Stimulated activated CD8-positive, alpha-beta memory T cell treated with anti-CD3 and anti-CD28 coated beads, Interleukin-7, amount 100 ng/mL, for 1 hour (primary cell): ENCODE measurements at places on chromosomes 5 and 9.

DNA sequence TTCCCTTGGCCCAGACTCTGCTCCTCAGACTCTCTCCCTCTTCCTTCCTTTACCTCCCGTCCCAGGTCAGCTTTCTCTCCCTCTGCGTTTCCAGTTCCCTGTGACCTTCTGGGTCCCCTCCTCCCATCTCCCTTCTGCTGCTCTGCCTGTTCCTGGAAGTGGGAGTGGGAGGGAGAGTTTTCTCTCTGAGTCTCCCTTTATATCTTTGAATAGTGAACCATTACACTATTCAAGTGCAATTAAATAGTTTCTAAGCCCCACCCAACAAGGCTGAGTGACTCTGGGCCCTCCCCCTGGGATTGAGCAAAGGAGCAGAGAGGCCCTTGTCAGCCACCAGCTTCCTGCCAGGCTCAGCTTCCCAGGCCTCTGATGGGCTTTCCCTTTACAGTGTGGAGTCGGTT is 34.8 kb downstream of the THBS4 start:
- DNase-seq: no peak

DNA sequence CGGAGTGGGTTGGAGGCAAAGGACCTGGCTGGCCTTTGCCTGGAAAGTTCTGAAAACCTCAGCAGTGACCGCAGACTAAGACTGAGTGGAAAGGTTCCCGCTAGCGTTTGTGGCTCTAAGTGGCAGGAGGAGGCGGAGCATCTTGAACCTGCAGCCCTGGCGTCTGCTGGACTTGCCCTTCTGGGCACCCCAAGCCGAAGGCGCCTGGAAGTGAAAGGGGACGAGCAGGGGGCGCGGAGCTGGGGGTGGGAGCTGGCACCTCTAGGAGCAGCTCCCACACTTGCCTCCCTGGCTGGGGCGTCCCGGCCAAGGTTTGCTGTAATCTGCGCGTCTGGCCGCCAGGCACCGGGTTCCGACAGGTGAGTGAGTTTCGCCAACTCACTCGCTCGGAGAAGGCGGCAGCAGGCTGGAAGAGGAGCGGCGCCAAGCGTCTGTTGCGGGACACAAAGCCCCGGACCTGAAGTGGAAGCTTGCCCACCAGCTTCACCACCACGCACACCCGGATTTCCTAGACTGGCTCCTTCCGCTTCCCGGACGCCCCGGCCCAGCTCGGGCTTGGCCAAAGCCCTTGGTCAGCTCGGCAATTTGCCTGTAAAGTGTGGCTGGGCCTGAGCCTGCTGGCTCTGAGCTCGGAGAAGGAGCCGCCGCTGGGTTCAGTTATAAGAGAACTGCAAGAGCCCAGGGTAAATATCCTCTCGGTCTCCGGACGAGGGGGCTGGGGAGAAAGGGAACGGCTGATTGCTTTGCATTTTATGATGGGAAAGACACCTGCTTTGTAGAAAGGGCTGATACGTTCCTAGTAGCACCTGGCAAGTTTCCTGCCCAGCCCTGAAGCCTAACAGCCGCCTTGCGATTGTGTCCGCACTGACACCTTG is at the start of gene GNA14:
Gene GNA14 (minus strand): TSS at position 89 of the 875 bp plus-strand sequence. CDS start 529 bp downstream, outside the sequence.
- DNase-seq: no peak

DNA sequence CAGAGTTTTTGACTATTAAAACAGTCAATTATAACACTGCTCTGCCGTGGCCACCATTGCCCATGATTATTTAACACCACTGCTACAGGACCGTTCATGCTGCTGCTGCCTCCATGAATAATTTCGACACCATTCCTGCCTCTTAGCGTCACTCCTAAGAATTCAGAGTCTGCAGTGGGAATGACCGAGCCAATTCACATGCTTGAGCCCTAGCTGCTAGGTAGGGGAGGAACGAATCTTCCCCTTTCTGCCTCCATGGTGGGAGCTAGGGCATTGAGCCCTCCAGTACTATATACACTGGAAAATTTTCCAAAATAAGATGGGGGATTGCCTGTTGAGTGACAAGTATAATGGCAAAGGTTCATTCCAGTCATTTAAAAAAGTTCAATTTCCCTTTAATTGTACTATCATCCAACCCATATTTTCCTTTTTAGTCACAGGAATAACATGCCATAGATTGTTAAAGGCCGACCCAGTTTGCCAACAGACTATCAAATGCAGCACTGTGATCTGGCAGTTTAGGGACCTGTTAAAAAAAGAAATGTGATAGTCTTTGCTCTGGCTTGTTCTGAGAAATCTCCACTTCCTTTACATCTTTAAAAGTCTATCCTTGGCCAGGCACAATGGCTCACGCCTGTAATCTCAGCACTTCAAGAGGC is 13.5 kb upstream of the B4GALT1 start:
- DNase-seq: no peak

DNA sequence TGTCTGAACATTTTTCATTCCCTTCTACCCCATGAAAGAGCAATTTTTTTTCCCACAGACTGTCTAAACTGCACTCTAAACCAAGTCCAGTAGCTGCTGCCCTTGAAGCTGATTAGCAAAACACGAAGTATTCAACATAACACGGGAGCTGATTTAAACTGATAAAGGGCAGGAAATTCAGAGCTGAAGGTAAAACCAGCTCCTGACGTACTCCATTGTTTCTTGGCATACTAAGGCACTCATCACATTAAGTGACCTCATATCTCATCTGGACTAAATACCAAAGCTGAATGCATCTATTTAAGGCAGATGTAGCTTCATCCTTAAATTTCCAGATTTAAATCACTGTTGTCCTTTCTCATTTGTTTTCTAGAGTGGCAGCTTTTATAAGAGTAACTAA is 12.0 kb downstream of the GDF9 start:
- DNase-seq: no peak

GRCh38 chr5:174775081-174775480 is 50.7 kb downstream of the MSX2 start:
- DNase-seq: no peak

DNA sequence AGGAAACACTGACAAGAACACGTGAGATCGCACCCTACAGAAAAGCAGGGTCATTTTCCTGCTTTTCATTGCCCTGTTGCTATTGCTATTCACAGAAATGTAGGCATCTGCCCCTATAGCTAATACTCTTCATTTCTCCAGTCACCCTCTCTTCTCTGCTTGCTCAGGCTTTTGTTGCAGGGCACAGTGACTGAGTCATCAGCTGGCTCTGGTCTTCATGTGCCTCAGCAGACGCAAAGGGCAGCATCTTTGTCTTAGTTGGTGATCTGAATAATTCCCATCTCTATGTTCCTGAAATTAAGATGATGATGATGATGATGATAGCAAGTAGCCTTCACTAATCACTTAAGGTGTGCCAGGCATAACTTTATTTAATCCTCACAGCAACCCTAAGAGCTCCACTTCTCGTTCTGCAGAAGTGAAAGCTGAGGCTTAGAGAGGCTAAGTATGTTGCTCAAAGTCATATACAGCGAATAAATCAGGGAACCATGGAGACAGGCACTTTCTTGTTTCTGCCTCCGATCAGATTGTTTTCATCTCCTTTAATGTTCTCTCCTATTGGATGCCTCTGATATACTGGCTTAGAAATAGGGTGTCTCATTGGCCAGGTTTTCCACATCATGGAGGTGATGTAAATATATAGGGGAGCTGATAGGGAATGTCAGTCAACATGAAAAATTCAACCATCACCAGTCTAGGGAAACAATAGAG is 133.0 kb upstream of the STK32A start:
- no peak for DNase-seq

DNA sequence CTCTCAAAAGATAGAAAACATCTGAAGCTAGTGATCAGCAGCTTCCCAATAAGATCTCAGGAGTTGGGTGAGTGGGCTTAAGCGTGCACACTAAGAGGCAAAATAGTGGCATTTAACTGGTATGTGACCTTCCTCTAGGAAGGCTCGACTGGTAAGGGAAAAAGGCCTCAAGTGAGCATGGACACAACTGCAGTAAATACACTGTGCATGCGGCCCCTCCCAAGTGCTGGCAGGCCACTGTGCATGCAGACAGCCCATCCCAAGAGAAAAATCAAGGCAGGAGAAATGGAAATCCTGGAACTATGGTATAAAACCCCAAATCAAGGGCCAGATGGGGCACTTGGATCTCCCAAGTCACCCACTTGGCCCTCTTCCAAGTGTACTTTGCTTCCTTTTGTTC is 112.7 kb downstream of the SMC2 start:
- DNase-seq: no peak

DNA sequence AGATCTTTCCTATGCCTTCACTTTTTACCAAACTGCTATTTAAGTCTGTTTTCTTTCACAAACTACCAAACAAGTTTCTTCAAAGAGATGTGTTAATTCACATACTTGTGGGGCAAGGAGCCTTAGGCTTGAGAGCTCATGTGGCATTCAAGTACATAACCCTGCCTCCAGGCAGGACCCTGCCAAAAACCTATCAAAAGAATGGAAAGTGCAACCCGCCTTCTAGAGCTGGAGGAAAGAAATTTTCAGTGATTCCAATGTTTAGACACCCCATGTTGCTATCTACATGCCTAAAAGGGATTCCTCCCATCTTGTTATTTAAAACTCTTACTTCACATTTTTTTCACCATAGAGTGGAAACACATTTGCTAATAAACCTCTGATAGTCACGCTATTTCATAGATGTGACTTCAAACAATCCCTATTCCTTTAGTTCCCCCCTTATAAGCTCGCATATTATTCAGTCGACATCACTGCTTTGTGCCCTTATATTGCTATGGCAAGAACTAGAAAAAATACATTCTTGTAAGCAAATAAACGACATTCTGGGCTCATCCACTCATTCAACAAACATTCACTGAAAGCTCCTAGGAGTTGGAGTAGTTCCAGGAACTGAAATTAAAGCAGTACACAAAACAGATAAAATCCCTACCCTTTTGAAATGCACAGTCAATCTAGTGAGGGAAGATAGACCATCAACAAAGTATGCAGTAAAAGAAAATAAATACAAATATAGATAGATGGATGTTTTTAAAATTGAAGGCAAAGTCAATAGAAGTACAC is 518.1 kb downstream of the ELAVL2 start:
- no peak for DNase-seq

DNA sequence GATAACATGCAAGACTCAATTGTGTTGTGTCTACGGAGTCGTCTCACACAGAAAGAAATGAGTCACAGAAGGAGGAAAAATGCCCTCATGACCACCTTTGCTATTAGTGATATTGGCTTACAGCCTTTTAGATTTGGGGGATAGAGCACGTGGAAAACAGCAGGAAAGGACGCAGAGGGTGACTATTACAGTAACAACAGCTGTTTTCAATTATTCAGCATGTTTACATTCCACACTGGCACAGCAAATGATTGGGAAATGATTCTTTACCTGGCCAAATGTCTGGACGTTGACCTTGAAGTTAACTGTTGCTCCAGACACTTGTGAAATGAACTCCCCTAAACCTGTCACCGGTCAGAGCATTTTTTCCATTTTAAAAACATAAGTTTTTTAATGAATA is 46.8 kb downstream of the APTX start:
- no peak for DNase-seq

GRCh38 chr5:8396756-8397155 is 527.8 kb downstream of the MTRR start:
- DNase-seq: no peak

GRCh38 chr9:92100237-92100911 is 14.8 kb downstream of the SPTLC1 start:
- no peak for DNase-seq

DNA sequence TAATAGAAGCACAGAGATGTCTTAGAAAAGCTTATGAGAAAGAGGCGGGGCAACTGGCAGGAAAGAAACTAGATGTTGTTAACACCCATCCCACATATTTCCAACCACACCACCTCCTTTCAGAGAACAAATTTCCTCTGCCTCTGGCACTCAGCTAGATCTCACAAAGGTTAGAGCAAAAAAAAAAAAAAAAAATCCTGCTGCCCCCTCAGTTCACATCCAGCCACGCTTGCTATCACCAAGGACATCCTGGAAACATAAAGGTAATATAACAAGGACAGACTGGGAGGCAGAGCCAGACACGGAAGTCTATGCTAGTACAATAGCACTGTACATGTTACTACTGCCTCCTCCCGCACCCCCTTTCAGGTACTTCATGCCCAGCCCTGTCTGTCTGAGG is 238.0 kb upstream of the PTGER4 start:
- no peak for DNase-seq

GRCh38 chr5:159031513-159031912 is 68.2 kb downstream of the EBF1 start:
- DNase-seq: no peak

DNA sequence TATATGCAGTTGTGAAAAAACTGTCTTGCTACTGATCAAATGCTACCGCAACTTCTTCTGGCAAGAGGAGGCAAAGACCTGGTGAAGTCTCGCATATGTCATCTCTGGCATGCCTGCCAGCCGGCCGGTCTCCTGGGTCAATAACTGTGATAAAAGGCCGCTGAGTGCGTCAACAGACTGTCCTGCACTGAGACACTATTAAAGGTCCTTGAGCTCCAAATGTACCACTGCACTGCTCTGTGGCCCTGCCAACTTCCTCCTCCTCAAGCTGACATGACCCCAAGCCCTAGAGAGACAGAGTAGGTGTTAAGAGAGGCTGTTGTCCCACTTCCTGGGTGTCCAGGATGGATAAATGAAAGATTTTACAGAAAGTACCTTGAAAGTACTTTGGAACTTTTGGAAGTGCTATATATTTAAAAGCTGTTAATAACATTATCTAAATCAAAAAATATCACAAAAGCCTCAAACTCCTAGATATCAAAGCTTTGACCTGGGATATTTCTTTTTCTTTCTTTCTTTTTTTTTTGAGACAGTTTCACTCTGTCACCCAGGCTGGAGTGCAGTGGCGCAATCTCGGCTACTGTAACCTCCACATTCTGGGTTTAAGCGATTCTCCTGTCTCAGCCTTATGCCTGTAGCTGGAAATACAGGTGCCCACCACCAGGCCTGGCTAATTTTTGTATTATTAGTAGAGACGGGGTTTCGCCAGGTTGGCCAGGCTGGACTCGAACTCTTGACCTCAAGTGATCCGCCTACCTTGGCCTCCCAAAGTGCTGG is 31.5 kb downstream of the RAPGEF1 start:
- DNase-seq: no peak

DNA sequence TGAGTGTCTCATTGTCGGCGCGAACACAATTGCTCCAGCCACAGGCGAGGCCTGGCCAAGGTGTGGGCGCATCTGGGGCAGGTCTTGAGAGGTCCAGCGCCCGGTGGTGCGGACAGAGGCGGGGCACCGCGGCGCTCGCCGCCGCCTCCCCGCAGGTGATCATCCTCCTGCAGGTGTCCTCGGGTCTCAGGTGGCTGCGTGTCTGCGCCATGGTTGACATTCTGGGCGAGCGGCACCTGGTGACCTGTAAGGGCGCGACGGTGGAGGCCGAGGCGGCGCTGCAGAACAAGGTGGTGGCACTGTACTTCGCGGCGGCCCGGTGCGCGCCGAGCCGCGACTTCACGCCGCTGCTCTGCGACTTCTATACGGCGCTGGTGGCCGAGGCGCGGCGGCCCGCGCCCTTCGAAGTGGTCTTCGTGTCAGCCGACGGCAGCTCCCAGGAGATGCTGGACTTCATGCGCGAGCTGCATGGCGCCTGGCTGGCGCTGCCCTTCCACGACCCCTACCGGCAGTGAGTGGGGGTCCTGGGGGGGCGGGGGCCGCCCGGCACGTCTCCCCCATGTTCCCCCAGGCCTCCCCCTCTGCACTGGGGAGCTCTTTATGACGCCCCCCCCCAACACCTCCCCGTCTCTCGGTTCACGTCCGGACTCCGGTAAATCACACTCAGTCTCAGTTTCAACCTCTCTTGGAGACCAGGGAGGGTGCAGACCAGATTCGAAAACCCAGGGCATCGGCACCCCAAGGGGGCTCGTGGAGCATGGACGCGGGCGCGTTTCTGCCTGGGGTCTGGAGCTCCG is 446 bp downstream of the NXNL2 start:
- DNase-seq: no peak

- DNase-seq: peak; percentile 73
Observed at GRCh38 chr9:135500525-135501260, at the start of gene MRPS2. TSS of gene MRPS2 (plus strand) at chr9:135500682. CDS start at chr9:135500711, 29 bp downstream.

- no peak for DNase-seq
Observed at GRCh38 chr9:87310827-87311523, 186.7 kb upstream of the DAPK1 start.
